ENCODE measurements at places on chromosomes 2 and 18. TPM values are rescaled to one million over a fixed set of nuclear protein-coding genes. Genes with fewer than 3 reads are reported as not detected.

Gene MC4R
- 0.45 TPM for total RNA-seq

GRCh38 chr2:66547887-66548286 is 113.0 kb downstream of the MEIS1 start:
- DNase-seq: no peak

DNA sequence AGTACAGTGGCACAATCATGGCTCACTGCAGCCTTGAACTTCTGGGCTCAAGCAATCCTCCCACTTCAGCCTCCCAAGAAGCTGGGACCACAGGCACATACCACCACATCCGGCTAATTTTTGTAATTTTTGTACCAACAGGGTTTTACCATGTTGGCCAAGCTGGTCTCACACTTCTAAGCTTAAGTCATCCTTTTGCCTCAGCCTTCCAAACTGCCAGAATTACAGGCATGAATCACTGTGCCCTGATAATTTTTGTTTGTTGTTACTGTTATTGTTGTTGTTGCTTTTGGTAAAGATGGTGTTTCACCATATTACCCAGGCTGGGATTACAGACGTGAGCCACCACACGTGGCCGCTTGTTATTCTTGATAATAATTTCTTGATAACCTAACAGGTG is 10.5 kb upstream of the COBLL1 start:
- no peak for DNase-seq

DNA sequence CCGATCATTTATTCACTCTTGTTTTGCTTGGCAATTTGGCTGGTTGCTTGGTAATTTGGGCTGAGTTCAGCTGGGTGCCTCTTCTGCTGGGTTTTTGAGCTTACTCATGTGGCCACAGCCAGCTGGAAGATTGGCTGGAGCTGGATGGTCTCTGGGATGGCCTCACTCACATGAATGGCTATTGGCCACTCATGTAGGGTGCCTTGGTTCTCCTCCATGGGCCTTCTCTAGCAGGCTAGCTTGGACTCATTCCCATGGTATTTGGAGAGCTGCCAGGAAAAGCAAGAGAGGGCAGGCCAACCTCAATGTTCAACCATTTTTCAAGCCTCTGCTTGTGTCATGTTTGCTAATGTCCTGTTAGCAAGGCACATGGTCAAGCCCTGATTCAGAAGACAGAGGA is 16.9 kb downstream of the ZAP70 start:
- DNase-seq: no peak

- DNase-seq: no peak
These were observed 1164.3 kb upstream of the GYPC start for GRCh38 chr2:125491663-125492062.

- no peak for DNase-seq
These were observed 105.8 kb upstream of the PID1 start for GRCh38 chr2:229376866-229377265.

GRCh38 chr2:205712508-205712907 is 30.2 kb downstream of the NRP2 start:
- no peak for DNase-seq

DNA sequence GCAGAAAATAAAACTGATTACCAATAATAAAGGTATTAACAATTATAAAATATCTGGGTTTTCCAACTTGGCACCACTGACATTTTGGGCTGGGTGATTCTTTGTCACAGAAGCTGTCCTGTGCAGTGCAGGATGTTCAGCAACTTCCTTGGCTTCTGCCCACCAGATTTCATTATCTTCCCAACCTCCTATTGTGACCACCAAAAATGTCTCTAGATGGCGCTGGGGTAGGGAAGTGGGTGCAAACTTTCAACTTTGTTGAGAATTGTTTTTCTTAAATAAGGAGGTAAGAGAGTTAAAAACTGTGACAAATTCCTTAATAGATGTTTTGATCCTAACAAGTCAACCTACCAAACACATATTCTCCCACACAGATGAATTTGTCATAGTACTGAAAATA is 90.1 kb downstream of the GAREM1 start:
- DNase-seq: no peak

DNA sequence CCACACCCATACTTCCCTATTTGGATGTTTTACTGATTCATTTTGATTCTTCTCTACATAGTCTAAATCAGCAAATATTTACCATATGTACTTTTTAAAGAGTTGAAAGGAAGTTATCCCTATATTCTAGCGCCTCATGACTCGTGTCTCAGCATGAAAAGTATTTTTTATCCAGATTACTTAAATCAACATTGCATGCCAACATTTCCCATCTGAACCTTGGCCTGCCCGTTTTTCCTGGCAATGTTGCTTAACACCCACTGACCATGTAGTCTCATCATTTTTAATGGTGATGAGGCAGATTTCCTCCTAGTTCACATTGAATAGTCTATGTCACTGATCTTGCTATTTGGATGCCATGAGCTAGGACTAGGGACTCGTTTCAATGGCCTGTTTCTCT is 13.2 kb upstream of the SCYGR5 start:
- DNase-seq: no peak

GRCh38 chr2:25980076-25980887 is 2.0 kb downstream of the KIF3C start:
- no peak for DNase-seq

DNA sequence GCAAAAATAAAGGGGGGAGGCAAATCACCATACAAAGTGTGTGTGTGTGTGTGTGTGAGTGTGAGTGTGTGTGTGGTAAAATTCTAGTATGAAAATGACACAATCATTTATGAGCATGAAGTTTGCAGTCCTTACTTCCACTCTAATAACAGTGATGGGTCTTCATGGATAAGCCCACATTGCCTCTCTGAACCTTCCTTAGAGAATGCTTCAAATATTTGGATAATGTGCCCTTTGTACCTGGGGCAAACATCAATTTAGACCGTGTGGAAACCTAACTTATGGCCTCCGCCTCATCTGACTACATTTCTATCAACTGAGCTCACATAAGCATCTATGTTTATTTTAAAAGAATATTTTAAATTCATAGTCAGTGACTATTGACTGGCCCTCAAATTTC is 3.7 kb downstream of the SCN9A start:
- DNase-seq: no peak

Data from H4 (cell line).